ENCODE measurements at places on chromosomes 6 and 20.

DNA sequence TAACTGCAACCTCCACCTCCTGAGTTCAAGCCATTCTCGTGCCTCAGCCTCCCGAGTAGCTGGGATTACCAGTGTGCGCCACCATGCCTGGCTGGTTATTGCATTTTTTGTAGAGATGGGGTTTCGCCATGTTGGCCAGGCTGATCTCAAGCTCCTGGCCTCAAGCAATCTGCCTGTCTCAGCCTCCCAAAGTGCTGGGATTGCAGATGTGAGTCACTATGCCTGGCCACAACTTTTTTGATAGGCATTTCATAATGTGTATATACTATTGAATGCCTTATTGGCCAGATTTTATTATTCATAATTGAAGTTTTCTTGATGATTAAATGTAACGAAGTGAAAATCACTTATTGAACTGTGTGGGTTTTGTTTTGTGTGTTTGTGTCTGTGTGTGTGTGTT, 27.9 kb downstream of the FIG4 start:
- no peak for DNase-seq

GRCh38 chr6:155801046-155801445, 345.4 kb upstream of the NOX3 start:
- DNase-seq, result no peak

DNA sequence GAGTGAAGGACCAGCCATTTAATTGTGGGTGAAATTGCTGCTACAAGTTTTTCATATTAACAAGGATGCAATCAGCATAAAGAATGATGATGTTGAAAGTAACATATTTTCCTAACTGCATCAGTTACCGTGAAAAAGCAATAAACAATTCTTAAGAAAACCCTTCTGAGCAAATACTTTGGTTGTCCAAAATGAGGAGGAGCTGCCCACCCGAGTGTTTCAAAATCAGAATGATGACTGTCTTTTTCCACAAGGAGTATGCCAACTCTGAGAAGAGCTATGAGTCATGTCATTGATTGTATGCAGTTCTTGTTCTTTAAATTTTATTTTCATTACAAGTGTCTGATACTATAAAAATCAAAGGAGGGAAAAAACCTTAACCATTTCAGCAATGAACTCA, 470.5 kb downstream of the COL12A1 start:
- peak; percentile 93 for DNase-seq

GRCh38 chr6:163539101-163539762, 124.7 kb downstream of the QKI start:
- no peak for DNase-seq

DNA sequence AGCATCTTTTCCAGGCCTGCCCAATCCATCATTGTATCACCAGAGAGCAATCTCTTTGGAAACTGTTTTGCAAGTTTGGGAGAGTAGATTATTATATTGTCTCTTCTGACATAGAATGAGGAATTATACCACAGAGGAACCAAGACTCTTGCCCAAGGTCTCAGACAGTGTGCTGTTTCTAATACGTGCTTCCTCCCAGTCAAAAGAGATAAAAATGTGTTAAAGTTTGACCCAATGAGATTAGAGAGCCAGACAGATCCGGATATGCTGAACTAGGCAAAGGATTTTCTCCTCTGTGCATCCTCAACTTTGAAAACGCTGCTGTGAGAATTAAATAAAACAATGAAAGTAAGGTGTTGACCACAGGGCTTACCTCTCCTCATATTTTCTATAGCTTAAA, 18.6 kb upstream of the NT5E start:
- DNase-seq, result no peak

GRCh38 chr6:18206591-18206990, 51.4 kb downstream of the KDM1B start:
- DNase-seq, result no peak

GRCh38 chr20:56808117-56808725, 179.1 kb downstream of the TFAP2C start:
- no peak for DNase-seq

GRCh38 chr6:21037453-21037852, 503.2 kb downstream of the CDKAL1 start:
- no peak for DNase-seq

- no peak for DNase-seq
Observed at GRCh38 chr20:44963325-44964215, 2.7 kb upstream of the STK4 start.

DNA sequence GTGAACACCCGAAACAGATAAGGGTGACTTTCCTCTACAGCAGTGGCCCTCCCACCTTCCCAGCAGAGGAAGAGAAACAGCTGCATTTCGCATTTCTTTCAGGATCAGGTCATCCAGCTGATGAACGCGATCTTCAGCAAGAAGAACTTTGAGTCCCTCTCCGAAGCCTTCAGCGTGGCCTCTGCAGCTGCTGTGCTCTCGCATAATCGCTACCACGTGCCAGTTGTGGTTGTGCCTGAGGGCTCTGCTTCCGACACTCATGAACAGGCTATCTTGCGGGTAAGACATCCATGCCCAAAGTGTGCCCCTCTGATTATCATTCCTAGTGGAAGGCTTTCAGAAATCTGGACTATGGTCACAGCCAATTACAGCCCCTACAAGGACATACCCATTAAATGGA, 27.8 kb upstream of the MROH8 start:
- DNase-seq, result no peak

- no peak for DNase-seq
Observed at GRCh38 chr6:146014233-146014632, 14.6 kb upstream of the GRM1 start.

- DNase-seq, result no peak
Observed at GRCh38 chr6:90044182-90044832, 150.0 kb downstream of the GJA10 start.
